ENCODE measurements at places on chromosomes 11 and 22.

- no peak for DNase-seq
Measured at GRCh38 chr11:70183483-70184176, 19.5 kb upstream of the FADD start.

GRCh38 chr22:37336579-37336978 lies 54.3 kb downstream of the CYTH4 start:
- no peak for DNase-seq

DNA sequence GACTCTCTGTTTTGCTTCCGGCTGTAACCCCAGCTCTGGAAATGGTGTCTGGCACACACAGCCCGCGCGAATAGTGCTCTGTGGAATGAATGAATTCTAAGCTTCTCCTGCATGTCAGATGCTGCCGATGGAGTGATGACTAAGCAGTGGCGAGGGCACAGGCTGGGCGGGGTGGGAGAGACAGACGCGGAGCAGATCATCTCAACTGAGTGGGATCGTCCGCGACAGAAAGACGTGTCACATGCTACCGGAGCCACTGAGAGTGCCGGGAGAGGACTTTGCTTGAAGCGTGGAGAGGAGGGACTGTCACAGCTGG lies 334.5 kb downstream of the CTTN start:
- no peak for DNase-seq

DNA sequence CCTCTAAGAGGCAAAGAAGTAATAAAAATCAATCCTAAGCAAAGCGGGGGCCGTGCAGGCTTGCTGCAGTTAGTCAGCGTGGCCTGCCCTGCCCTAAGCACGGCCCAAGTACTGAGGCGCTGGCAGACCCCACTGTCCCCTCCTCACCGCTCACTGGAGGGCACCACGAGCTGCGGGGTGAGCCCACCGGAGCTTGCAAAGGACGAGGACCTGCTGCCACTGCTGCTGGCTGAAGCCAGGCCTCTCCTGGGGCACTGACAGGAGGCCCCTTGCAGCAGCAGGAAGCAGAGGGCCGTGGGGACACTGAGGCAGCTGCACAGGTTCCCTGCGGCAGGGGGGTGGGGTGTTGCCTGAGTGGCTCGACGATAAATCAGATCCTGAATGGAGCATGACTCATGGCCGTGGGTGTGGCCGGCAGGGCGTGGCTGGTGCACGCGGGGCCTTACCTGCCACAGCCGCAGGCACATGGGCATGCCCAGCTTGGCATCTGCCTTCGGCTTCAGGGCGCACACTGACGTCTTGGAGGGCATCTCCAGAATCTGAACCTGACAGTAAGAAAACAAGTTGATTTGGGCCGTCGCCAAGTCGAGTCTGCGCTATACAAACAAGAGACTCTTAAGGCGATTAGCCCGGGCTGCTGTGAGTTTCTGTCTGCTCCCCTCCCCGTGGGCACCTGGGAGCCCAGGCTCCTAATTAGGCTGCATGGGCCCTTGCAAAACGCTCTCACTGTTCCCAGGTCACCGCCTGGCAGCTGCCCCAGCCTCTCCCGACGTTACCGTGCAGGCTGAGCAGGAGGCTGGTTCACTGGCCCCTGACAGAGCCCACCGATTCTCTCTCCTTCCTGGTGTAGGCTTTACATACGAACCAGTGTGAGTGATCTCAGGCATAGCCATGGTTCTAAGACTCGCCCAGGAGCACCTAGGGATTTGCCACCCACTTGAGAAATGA lies 45.9 kb downstream of the TBX1 start:
- no peak for DNase-seq

GRCh38 chr11:116420770-116421528 lies 351.8 kb downstream of the BUD13 start:
- no peak for DNase-seq

DNA sequence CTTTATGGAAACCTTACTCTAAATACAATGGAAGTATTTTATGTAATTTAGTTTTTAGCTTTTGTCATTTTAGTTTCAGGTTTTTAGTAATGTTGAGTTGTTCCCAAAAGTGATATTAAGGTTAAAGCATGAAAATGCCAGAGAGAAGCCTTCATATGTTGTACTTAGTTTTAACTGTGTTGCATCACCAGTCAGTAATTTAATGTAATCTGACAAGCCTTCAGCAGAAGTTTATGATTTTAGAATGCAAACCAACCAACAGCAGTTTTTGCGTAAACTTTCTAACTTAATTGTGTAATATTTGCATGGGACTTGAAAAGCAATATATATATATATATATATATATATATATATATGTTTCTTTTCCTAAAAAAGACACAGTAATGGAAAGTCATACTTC lies 110.6 kb downstream of the MSANTD4 start:
- DNase-seq, result no peak

DNA sequence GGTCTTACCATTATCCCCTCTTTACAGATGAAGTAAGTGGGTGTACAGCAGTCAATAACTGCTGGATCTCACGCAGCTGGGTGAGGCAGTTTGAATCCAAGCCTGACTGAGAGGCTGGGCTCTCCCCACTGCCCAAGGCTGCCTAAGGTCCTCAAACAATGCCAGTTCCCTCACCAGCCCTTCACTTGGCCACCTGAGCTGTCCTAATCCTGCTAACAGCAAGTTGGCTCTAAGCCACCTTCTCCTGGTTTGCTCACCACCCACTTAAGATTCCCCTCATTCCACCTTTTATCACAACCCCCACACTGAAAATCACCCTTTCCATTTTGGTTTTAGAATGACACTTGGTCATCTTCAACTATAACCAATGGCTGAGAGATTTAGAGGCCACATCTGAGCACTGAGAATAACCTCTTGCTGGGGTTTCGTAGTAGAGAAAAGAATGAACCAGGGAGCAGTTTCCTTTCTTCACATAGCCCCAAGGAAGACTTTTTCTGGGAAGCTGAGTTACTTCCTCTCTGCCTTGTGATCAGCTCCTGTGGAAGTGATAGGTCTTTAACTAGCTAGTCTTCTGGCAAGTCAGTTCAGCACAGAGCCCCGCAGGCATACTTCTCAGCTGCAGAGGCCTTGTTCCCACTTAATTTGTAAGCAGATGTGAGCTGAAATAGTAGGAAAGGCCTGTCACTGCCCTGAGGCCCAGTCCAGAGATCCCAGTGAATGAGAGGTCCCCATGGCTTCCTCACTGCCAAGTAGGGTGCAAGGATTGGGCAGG lies 57.8 kb upstream of the TTC12 start:
- DNase-seq, result no peak

DNA sequence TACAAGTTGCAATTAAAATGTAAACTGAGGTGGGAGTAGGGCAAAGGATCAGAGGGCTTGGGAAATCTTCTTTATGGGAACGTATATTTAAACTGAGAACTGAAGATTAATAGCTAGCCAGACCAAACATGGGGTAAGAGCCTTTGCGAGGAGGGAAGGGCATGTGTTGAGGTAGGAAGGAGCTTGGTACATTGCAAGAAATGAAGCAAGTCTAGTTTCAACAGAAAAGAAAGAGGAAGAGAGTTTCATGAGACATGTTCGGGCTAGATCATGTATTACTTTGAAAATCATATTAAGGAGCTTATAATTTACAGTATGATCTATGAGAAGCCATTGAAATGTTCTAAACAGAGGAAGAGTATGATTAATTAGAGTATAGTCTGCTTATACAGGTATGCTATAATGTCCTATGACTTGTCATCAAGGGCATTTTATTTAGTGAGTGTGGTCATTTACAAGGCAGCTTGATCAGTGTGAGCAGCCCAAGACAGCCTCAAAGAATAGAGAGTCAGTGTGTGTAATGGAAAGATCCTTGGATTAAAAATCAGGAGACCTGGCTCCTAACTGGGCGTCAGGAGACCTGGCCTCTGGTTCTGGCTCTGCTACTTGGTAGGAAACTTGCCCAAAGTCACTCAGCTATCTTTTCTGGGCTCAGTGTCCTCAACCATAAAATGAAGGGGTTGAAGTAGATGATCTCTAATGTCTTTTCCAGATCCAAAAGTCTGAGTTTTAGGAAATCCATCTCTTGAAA lies 10.9 kb downstream of the GAS2 start:
- no peak for DNase-seq

DNA sequence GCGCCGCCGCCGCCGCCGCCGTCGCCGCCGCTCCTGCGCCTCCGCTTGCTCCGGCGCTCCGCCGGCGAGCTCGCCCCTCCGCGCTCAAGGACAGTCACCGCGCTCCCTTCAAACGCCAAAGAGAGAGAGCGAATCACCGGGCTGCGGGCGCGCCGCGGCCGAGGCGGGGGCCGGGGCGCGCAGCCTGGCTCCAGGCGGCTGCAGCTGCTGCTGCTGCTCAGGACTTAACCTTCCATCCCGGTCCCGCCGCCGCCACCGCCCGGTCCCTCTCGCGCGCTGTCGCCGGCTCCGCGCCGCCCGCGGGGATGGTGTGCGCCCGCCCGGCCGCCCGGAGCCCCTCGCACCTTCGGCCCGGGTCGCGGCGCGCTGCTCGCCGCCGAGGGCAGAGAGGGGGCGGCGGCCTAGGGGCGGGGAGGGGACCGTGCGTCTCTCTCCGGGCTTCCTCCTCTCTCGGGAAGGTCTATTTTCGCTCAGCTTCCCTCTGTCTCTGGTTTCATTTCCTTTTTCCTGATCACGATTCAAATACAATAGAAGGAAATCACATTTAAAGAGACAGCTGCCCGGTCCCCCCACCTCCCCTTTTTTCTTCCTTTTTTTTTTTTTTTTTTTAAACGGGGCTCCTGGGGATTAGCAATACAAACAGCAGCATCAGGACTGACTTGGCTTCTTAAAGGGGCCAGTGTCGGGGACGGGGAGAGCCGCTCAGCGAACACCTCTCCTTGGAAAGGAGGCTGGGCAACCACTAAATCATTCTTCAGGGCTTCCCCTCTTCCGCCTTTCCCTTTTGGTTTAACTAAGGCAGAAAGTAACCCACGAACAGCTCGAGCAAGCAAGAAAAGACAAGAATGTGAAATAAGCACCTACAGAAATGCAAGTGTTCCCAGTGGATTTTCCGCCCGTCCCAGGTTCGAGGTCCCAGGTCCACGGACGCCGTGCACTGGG lies 22.1 kb downstream of the LMO2 start:
- peak; percentile 24 for DNase-seq

GRCh38 chr11:20308601-20309000 lies 54.9 kb upstream of the HTATIP2 start:
- DNase-seq, result no peak

DNA sequence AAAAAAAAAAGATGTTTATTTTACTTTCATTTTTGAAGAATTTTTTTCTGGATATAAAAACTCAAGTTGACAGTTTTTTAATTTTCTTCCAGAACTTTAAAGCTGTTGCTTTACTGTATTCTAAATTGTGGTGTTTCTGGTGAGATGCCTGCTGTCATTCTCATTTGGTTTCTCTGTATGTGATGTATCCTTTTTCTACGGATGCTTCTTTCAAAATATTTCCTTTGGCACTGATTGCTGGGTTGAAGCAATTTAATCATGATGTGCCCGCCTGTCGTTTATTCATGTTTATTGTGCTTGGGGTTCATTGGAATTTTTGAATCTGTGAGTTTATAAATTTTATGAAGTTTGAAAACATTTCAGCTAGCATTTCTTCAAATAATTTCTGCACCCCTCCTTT lies 29.4 kb upstream of the CTSD start:
- no peak for DNase-seq

DNA sequence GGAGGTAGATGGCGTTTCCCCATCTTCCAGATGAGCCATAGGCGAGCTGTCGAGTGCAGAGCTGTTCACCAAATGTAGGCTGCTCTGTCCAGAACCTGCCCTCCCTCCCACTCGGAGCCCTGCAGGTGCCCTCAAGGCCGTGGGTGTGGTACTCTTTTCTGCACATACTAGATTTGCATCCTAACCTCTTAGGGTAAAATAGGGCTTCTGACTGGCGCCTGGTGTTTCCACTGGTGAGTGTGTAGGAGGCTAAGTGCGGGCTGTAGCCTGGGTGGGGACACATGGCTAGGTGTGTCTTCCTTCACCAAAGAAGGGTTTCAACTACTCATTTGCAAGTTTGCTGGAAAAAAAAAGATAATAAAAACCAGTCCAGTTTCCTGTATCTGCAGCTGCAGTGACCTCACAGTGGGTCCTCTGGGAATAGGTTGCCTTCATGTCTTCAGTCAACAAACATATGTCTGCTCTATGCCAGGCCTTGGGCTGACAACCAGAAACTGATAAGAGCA lies 8.5 kb downstream of the BIK start:
- no peak for DNase-seq

DNA sequence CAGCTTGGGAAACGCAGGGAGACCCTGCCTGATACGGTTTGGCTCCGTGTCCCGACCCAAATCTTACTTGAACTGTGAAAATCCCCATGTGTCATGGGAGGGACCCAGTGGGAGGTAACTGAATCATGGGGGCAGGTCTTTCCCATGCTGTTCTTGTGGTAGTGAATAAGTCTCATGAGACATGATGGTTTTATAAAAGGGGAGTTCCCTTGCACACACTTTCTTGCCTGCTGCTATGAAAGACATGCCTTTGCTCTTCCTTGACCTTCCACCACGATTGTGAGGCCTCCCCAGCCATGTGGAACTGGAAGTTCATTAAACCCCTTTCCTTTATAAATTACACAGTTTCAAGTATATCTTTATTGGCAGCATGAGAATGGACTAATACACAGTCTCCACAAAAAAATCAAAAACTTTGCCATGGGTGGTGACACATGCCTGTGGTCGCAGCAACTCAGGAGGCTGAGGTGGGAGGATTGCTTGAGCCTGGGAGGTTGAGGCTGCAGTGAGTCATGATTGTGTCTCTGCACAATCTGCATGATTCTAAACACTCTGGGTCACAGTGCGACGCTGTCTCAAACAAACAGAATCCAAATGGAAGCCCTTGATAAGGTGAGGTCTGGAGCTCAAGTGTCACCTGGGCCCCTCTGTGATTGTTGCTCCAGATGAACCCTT lies 34.9 kb downstream of the SYN3 start:
- DNase-seq, result no peak

Measured in NCI-H1930 (cell line).